Vagina (tissue), 2 donors: ENCODE measurements at places on chromosomes 12 and 14. TPM values are rescaled to one million over a fixed set of nuclear protein-coding genes. Genes with fewer than 3 reads are reported as not detected.

DNA sequence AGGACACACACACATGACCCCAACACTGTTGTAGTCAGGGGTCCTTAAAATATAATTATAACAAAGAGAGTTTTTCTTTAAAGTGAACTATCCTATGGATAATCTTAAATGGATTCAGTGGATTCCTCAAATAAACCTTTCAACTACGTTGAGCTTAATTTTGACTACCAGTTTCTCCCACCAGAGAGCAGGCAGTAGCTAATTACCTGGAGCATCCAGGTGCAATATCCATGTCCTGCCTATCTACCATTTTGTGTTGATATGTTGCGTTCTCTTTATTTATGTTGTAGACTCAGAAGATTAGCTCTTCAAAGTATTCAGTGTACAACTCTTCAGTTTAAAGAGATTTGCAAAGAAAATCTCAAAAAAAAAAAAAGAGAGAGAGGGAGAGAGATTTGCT is 127.2 kb upstream of the GZMB start:
- H3K36me3 ChIP-seq = no peaks in the 10 kb centered on the region
- no peak overlapping the region for H3K27ac ChIP-seq
- H3K27me3 ChIP-seq = no peaks in the 10 kb centered on the region

Gene WDHD1
- total RNA-seq = 3.2 TPM

DNA sequence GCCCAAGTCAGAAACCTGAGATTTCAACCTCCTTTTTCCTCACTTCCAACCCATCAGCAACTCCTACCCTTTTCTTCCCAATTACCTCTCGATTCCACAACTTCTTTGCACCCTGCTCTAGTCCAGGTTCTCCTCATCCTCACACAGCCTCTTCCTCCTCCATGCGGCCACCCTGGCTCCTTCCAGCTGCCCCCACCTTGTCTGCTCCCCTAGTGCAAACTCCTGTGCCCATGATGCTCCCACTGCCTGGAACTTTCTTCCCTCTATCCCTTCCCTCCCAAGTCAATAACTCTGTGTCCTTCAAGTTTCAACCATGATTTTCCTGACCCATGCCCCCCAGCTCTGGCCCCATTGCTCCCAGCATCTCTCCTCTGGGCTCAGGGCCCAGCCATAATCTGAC is 17.3 kb downstream of the SELPLG start:
- no peak for DNase-seq
- no peaks in the 10 kb centered on the region for H3K36me3 ChIP-seq
- no peak overlapping the region for H3K27ac ChIP-seq
- H3K27me3 ChIP-seq = no peaks in the 10 kb centered on the region
- no peak overlapping the region for H3K4me3 ChIP-seq

- no peaks in the 10 kb centered on the region for H3K27me3 ChIP-seq
- DNase-seq = no peak
These were observed 206.2 kb downstream of the PELI2 start for GRCh38 chr14:56324454-56324853.

- H3K27me3 ChIP-seq = no peaks in the 10 kb centered on the region
- no peak overlapping the region for H3K27ac ChIP-seq
- DNase-seq = no peak
- H3K4me3 ChIP-seq = no peak overlapping the region
These were observed 96.1 kb downstream of the FLRT2 start for GRCh38 chr14:85625925-85626585.

DNA sequence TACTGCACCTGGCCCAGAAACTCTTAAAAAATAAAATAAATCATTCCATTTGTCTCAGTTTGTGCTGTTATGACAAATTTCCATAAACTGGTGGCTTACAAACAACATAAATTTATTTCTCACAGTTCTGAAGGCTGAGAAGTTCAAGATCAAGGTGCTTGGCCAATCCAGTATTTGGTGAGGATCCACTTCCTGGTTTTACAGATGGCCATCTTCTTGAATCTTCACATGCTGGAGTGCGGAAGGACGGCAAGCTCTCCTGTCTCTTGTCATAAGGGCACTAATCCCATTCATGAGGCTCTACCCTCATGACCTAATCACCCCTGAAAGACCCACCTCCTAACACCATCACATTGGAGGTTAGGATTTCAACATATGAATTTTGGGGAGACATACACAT is 29.9 kb upstream of the MYBPC1 start:
- H3K4me3 ChIP-seq = no peak overlapping the region
- no peaks in the 10 kb centered on the region for H3K27me3 ChIP-seq
- H3K4me1 ChIP-seq = no peaks in the 10 kb centered on the region
- H3K36me3 ChIP-seq = no peaks in the 10 kb centered on the region
- DNase-seq = no peak
- H3K27ac ChIP-seq = no peak overlapping the region

Gene TEX52
- not detected for total RNA-seq

DNA sequence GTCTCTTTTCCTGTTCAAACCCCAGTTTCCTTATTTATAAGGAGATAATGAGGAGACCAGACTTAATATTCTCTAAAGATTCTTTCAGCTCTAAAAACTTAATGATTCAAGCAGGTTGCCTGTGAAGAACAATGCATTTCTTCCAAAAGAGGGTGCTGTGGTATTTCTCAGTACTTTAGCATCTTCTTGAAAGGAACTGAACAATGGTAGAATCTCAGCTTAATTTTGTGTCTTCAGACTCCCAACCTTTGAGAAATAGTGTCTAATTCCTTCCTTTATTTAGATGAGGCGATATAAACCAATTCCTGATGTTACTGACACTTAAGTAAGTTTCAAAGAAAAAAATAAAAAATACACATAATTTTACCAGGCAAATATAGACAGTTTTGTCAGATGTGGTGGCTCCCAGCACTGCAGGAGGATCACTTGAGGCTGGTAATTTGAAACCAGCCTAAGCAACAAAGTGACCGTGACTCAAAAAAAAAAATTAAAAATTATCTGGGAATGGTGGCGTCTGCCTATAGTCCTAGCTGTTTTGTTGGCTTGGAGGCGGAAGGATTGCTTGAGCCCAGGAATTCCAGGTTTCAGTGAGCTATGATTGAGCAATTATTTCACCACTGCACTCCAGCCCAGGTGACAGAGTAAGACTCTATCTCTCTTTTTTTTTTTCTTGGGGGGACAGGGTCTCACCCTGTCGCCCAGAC is 76.9 kb upstream of the PSMA6 start:
- H3K27ac ChIP-seq = peak overlapping the region; percentile 33
- H3K27me3 ChIP-seq = no peaks in the 10 kb centered on the region
- no peak overlapping the region for H3K4me3 ChIP-seq
- peaks cover 16% of the 10 kb centered on the region for H3K4me1 ChIP-seq
- H3K36me3 ChIP-seq = peaks cover 4% of the 10 kb centered on the region
- DNase-seq = no peak

DNA sequence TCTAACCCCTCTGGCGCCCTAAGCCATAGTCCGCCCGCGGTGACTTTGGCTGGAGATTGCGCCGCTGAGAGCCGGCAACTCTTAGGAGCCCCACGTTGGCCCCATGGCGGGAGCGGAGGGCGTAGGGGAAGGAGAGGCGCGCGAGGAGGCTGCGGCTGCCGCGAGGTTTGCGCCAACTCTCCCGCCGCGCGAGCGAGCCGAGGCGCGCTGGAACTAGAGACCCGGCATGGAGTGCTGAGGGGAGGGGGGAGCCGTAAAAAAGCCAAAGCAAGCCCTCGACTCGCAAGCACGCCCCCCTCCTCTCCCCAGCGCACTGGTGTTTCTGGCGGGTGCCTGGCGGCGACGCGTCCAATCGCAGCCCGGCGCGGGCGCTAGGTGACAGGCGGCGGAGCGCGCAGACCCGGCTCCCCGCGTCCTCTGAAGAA is at the start of gene SYT10:
SYT10 (minus strand) TSS at position 233 of the 425 bp plus-strand sequence. CDS start 297 bp downstream, outside the sequence.
- H3K4me3 ChIP-seq = peak within 1 kb of the TSS; percentile 43
- no peak for DNase-seq
- H3K27ac ChIP-seq = no peak within 1 kb of the TSS
- peaks cover 4% of the 10 kb centered on the region for H3K4me1 ChIP-seq
- H3K36me3 ChIP-seq = no peaks in the 10 kb centered on the region

Gene DLGAP5
- 2.2 TPM for total RNA-seq

DNA sequence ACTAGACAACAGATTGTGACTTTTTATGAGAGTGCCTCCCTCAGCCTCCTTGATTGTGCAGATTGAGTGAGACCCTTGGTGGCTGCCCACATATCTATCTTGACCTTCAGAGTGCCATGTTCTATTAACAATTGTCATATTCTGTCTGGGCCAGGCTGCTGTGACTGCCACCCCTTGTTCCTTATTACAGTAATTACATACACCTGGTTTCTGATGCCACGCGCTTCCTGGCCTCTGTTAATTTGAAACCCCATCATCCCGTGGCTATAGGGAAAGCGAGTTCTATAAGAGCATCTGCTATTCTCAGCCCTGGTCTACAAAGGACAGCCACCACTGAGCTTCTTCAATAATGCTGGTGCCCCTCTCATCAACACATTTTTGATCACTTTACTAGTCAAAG is 228.7 kb downstream of the PCNX1 start:
- H3K4me3 ChIP-seq = no peak overlapping the region
- no peaks in the 10 kb centered on the region for H3K36me3 ChIP-seq
- no peak overlapping the region for H3K27ac ChIP-seq
- DNase-seq = peak; percentile 52

DNA sequence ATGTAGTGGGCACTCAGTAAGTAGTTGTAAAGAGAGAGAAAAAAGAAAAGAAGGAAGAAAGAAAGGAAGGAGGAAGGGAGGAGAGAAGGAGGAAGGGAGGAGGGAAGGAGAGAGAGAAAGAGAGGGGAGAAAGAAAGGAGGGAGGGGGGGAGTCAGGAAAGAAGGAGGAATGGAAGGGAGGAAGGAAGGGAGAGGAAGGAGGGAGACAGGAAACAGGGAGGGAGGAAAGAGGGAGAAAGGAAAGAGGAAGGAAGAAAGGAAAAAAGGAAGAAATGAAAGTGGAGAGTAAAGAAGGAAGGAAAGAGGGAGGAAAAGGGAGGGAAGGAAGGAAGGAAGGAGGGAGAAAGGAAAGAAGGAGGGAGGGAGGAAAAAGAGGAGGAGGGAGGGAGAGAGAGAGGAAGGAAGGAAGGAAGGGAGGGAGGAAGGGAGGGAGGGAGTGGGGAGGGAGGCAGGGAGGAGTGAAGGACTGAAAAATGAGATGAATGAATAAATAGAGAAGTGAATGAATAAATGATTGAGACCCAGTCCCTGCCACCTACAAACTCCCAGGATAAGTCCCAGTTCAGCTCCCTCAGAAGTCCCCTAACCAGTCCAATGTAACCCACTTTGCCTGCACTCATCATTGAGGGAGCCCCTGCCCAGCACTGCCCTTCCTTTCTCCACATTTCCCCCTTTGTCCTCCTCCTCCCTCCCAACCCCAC is 739.0 kb upstream of the TBX3 start:
- no peak overlapping the region for H3K27ac ChIP-seq
- no peaks in the 10 kb centered on the region for H3K27me3 ChIP-seq
- H3K4me1 ChIP-seq = no peaks in the 10 kb centered on the region
- H3K4me3 ChIP-seq = no peak overlapping the region
- DNase-seq = no peak

Gene KRT85
- total RNA-seq = not detected

DNA sequence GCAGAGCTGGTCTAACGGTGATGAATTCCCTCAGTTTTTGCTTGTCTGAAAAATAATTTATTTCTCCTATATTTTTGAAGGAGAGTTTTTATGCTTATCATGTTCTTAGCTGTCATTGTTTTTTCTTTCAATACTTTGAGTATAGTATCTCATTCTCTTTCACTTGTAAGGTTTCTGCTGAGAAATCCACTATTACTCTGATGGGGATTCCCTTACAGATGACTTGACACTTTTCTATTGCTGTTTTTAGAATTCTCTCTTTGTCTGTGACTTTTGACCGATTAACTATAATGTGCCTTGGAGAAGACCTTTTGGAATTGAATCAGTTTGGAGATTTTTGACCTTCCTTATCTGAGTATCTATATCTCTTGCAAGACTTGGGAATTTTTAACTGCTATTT is 139.6 kb downstream of the PRKD1 start:
- H3K27ac ChIP-seq = no peak overlapping the region
- no peak for DNase-seq
- no peaks in the 10 kb centered on the region for H3K27me3 ChIP-seq
- no peaks in the 10 kb centered on the region for H3K36me3 ChIP-seq
- H3K4me3 ChIP-seq = no peak overlapping the region
- H3K4me1 ChIP-seq = no peaks in the 10 kb centered on the region

DNA sequence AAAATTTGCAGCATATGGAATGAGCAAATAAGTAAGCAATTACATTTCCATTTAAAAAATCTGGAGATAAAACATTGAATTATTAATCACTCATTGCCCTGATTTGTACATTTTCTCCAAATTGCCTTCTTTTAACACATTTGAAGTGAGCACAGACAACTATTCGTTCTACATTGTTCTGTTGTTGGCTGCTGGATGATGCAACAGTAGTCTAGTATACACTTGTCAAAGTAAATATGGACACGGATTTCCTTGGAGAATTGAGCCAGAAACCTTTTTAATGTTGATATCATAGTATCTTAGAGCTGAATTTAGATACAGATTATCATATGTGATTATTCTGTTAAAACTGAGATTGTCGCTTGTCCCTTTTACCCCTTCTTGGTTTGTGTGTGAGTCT is 188.2 kb downstream of the FUT8 start:
- DNase-seq = no peak
- H3K4me1 ChIP-seq = no peaks in the 10 kb centered on the region
- no peak overlapping the region for H3K27ac ChIP-seq
- H3K27me3 ChIP-seq = no peaks in the 10 kb centered on the region

GRCh38 chr12:32322354-32322753 is 77.0 kb upstream of the FGD4 start:
- no peaks in the 10 kb centered on the region for H3K36me3 ChIP-seq
- no peak for DNase-seq
- no peak overlapping the region for H3K27ac ChIP-seq
- no peaks in the 10 kb centered on the region for H3K27me3 ChIP-seq

- no peaks in the 10 kb centered on the region for H3K36me3 ChIP-seq
- H3K4me1 ChIP-seq = no peaks in the 10 kb centered on the region
- no peak for DNase-seq
- H3K27me3 ChIP-seq = no peaks in the 10 kb centered on the region
- no peak overlapping the region for H3K27ac ChIP-seq
These were observed 28.2 kb upstream of the TMEM233 start for GRCh38 chr12:119565404-119565803.

GRCh38 chr14:36859119-36859518 is 197.5 kb downstream of the PAX9 start:
- no peaks in the 10 kb centered on the region for H3K27me3 ChIP-seq
- DNase-seq = no peak
- H3K4me3 ChIP-seq = no peak overlapping the region
- H3K4me1 ChIP-seq = no peaks in the 10 kb centered on the region

Gene AVPR1A
- total RNA-seq = 9.8 TPM

Gene TMPRSS12
- not detected for total RNA-seq

DNA sequence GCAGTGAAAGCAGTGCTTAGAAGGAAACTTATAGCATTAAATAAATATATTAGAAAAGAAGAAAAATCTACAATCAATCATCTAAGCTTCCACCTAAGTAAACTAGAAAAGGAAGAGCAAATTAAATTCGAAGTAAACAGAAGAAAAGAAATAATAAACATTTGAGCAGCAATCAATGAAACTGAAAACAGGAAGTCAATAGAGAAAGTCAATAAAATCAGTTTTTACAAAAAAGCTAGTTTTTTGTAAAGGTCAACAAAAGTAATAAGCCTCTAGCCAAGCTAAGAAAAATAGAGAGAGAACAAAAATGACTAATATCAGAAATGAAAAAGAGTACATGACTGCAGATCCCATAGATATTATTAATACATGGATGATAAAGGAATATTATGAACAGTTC is 34.2 kb upstream of the KTN1 start:
- no peaks in the 10 kb centered on the region for H3K4me1 ChIP-seq
- DNase-seq = no peak
- no peak overlapping the region for H3K4me3 ChIP-seq
- no peak overlapping the region for H3K27ac ChIP-seq

- DNase-seq = no peak
- no peak overlapping the region for H3K4me3 ChIP-seq
- H3K27ac ChIP-seq = peak overlapping the region; percentile 64
- no peaks in the 10 kb centered on the region for H3K27me3 ChIP-seq
- H3K4me1 ChIP-seq = peaks cover 26% of the 10 kb centered on the region
- no peaks in the 10 kb centered on the region for H3K36me3 ChIP-seq
These were observed 92.0 kb downstream of the EPS8 start for GRCh38 chr12:15697201-15697600.
